CD4-positive, alpha-beta T cell treated with Interleukin-21 for 1 hour (primary cell): ENCODE measurements at places on chromosomes 3 and 15.

- DNase-seq, result no peak
Observed at GRCh38 chr3:134801204-134801958, 6.3 kb downstream of the EPHB1 start.

DNA sequence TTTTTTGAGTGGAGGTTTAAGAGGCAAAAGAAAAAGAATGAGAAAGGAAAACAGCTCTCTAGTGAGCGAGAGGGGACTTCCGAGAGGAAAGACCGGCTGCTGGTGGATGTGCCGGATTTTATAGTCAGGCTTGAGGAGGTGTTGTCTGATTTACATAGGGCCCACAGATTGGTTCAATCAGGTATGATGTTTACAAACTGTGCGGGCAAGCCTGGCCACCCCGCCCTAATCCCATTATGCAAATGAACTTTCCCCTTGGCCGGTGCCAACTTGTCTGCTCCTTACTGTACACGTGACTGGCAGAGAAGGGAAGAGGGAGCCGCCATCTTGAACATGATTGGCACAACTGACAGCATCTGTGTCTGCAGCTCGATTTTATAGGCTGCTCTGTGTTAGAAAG, 44.7 kb downstream of the FAM43A start:
- no peak for DNase-seq

DNA sequence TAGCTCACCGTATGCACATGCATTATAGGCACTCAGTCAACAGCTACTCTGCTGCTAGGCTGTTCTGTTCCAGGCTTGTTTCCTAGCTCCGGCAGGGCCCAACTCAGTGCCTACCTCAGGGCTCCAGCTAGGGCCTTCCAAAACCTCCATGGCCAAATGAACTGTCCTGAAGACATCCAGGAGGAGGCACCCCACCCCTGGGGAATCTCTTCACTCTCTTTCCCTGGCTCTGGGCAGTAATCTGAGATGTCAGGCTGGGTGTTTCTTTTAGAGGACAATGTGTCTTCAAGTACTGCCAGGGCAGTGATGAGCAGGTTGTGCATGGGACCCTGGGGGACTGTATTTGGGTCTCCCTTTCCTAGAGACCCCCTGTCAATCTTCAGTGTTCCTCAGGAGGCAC, 38.3 kb upstream of the TPM1 start:
- no peak for DNase-seq

DNA sequence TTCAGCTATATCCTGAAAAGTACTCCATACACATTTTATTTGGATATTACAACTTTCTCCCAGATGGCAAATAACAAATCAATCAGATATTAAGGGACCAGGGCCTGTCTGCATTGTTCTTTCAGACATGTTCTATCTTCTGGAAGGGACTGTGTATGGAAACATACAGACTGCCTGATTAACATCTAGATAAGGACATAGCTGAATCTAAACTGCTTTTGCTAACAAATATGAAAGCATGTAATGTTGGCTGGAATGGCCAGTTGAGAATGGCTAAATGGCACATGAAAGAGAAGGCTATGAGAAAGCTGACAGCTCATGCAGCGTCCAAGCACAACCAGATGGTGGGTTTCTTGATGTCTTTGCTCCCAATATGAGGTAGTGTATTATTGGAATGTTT, 149.4 kb downstream of the CFAP20DC start:
- DNase-seq, result no peak

GRCh38 chr3:133445108-133445507, 45.3 kb downstream of the BFSP2 start:
- DNase-seq, result no peak

GRCh38 chr3:184008161-184008560, 9.5 kb downstream of the ABCC5 start:
- no peak for DNase-seq

GRCh38 chr3:60114191-60114590, 1064.4 kb upstream of the CFAP20DC start:
- no peak for DNase-seq

DNA sequence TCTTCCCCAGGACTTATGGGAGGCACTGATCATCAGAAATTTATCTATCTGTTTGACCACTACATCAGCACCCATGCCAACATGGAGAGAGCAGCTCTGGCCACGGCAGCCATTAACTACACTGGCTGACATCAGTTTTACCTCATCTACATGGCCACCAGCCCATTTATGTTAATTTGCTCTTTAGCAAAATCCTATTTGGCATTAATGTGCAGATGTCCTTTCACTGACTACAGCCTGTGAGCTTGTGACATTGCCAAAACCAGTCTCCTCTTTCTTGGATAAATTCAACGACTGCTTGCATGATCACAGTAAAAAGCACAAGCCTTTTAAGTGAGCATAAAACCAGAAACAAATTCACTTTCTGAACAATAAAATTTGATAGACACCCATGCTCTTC, 47.5 kb downstream of the NR1I2 start:
- no peak for DNase-seq

GRCh38 chr3:51975852-51976549, 1.1 kb downstream of the ABHD14A start:
- peak; percentile 50 for DNase-seq

GRCh38 chr15:77421370-77421700, 647 bp downstream of the HMG20A start:
- no peak for DNase-seq

DNA sequence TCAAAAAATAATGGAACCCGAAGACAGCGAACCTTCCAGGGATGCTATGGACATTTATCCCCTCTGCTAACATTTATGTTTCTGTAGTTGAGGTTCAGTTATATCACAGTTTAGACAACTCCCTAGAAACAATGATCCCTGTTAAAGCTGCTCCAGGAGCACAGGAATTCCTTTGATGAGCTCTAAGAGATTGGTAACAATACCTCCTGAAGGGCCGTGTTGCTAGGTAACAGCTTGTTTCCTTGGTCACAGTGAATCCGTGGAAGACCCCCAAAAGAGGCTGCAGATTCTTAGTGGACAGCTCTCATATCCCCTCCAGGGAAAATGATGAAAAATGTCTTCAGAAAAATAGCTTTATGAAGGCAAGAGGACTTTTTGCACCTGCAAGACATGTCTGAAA, 160.2 kb downstream of the SERPINI1 start:
- no peak for DNase-seq

GRCh38 chr3:65619451-65619881, 419.3 kb downstream of the MAGI1 start:
- no peak for DNase-seq

DNA sequence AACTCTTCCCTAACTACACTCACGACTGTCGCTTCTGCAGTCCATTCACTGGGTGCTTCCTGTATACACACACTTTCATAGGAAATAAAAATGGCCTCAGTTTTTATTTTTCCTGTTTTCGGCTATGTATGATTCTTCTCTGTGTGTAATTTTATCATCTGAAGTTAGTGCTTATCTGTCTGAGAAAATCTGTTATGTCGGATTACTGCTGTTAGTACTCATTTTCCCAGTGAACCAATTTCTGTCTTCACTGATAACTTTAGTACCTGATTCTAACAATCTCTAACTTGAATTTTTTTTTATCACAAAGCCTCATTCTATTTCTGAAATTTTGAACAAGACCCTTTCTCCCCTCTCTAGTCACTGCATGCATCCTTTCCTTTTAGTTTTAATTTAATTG, 20.9 kb downstream of the RAB5A start:
- no peak for DNase-seq

- DNase-seq, result no peak
Observed at GRCh38 chr3:89252016-89252415, 144.6 kb downstream of the EPHA3 start.

GRCh38 chr3:155805204-155805801, 775 bp downstream of the C3orf33 start:
- DNase-seq, result peak; percentile 39

GRCh38 chr3:118675305-118675704, 359.3 kb downstream of the IGSF11 start:
- no peak for DNase-seq

- no peak for DNase-seq
Observed at GRCh38 chr15:100926971-100927756, 8.0 kb downstream of the LRRK1 start.

GRCh38 chr3:79339846-79340245, 428.0 kb downstream of the ROBO1 start:
- no peak for DNase-seq

GRCh38 chr15:61049028-61049427, 180.1 kb downstream of the RORA start:
- DNase-seq, result no peak

- no peak for DNase-seq
Observed at GRCh38 chr15:96346409-96346970, 16.0 kb downstream of the NR2F2 start.

DNA sequence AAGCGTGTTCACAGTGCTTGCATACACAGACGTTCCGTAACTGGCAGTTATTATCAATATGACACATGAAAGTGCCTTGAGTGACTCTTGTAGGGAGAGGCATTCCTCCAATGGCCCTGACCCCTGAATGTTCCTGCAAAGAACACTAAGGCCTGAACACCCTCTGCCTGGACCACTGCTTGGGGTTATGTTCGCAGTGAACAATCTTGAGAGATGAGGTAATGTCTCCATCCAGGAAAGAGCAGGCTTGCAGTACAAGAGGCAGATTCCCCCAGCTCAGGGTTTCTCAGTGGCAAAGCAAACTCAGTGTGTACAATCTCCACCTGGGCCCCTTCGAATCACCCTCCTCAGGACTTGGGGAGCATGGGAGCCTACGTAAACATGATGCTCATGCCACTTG, 324.6 kb downstream of the MAGI1 start:
- DNase-seq, result no peak

DNA sequence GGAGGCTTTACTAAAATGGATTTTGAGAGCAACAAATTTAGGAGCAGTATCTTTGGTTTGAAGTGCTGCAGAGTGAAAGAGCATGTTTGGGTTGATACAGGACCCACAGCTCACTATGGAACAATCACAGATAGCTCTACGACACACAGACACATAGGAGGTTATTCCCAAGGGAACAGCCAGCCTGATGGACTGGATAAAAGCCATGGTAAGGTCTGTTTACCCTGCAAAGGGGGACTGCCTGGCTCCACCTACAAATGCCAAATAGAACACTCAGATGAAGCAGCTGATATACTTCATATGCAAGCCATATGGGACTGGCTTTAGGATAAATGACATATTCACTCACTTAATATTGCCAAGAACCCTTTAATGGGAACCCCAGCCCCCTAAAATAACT, 75.4 kb downstream of the CDC25A start:
- DNase-seq, result no peak

DNA sequence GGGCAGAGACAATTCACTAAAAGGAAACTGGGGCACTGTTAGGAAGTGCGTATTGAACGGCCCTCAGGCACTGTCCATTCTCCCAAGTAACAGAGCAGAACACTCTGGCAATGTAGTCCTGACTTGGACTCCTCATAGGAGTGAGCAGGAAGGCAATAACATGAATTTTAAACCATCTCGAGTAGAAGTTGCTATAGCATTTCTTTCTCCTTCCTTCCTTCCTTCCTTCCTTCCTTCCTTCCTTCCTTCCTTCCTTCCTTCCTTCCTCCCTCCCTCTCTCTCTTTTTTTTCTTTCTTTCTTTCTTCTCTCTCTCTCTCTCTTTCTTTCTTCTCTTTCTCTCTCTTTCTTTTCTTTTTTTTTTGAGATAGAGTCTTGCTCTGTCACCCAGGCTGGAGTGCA, 46.4 kb upstream of the TRA2B start:
- DNase-seq, result no peak

DNA sequence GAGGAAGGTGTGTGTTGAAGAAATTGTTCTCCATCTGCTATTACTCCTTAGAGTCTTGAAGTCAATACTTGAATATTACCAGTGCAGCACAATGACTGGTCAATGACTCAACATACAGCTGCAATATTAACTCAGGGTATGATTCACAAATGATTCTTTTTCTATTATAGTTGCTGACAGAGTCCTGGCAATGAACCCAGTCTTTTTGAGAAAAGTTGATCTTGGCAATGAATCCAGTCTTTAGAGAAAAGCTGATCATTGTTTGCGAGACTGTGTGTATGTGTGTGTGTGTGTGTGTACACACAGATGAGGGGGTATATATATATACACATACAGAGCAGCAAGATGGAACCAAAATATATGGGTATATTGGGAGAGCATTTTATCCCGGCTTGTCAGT, 315.1 kb downstream of the ZNF385D start:
- DNase-seq, result no peak

- no peak for DNase-seq
Observed at GRCh38 chr3:108131475-108132134, 40.8 kb upstream of the CD47 start.

- no peak for DNase-seq
Observed at GRCh38 chr3:197343656-197344408, 45.4 kb upstream of the DLG1 start.

- peak; percentile 18 for DNase-seq
Observed at GRCh38 chr15:60362321-60363086, 35.3 kb downstream of the ANXA2 start.

- no peak for DNase-seq
Observed at GRCh38 chr3:180626844-180627243, 24.9 kb downstream of the TTC14 start.

DNA sequence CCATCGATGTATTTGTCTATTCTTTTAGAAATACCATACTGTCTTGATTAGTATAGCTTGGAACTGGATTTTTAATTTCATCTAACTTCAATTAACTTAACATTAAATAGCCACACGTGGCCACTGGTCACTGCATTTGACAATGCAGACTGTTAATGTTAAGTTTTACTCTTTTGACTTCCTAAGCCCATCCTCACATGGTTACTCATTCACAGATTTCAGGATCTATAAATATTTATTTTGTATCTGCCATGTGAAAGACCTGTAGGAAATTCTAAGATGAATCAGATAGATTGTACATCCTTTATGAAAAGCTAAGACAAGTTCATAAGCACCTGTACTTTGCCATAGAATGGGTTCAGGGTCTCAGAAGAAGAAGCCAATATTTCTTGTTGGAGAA, 8.3 kb upstream of the RORA start:
- DNase-seq, result no peak

GRCh38 chr3:29561651-29562149, 280.8 kb downstream of the RBMS3 start:
- DNase-seq, result no peak

DNA sequence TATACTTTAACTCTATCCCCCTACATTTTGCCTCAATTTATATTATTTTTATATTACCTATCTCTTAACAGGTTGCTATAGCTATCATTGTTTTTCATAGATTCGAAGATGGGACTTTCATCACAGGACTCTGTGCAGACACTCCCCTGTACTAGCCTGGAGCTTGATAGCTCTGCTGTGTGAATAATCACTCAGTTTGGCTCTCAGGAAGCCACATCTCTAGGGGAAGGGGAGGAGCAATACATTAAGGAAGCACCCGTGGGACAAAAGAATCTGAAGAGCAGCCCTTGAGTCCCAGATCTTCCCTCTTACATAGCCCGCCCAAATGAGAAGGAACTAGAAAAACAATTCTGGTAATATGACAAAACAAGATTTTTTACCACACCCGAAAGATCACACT, 114.3 kb upstream of the FXR1 start:
- DNase-seq, result no peak
